Activated T-helper 2 cell treated with anti-CD3 and anti-CD28 coated beads, Interferon-gamma antibody, Interleukin-2, Interleukin-4, amounts not matched to agents 10 μg/mL and 5 μg/mL and 100 μg/mL, durations not matched to agents 14 hours and 24 hours and 36 hours (primary cell): ENCODE measurements at places on chromosomes 11 and 22.

DNA sequence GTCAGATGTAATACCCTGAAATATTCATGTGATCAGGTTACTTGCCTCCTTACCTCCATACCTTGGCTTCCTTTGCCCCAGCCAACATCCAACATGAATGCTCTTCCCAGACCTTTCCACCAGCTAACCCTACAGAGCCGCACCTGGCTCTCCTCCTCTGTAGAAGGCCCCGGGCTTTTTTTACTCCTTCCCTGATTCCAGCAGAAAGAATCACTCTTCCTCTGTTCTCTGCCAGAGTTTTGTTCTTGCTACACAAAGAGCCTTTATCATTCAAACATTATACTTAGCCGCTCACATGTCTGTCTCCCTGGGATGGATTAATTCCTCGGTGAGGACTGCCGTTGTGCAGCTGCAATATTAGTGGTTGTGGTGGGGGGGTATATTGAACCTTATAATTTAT lies 116.8 kb upstream of the GRAMD1B start:
- H3K27me3 ChIP-seq = peaks cover 9% of the 10 kb centered on the region
- no peaks in the 10 kb centered on the region for H3K36me3 ChIP-seq
- no peak for DNase-seq
- H3K27ac ChIP-seq = no peak overlapping the region
- no peak overlapping the region for H3K4me3 ChIP-seq

GRCh38 chr11:86180423-86180822 lies 64.1 kb upstream of the EED start:
- H3K36me3 ChIP-seq = peaks cover 14% of the 10 kb centered on the region
- H3K4me1 ChIP-seq = peaks cover 31% of the 10 kb centered on the region
- no peaks in the 10 kb centered on the region for H3K27me3 ChIP-seq

DNA sequence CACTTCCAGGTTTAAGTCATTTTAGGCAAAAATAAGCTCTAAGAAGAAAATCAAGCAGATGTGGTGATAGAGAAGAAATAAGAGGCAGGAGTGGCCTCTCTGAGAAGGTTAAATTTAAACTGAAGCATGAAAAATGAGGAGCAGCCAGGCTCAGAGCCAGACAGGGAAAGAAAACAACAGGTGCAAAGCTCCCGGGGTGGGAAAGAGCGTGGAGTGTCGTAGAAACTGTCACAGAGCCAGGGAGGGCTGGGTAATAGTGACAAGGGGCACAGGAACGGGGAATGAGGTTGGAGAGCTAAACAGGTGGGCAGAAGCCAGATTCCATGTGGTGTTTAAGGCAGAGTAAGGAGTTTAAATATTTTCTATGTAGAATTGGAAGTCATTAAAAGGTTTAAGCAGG lies 132.1 kb upstream of the BLID start:
- H3K27ac ChIP-seq = no peak overlapping the region
- no peaks in the 10 kb centered on the region for H3K27me3 ChIP-seq
- no peak overlapping the region for H3K4me3 ChIP-seq

DNA sequence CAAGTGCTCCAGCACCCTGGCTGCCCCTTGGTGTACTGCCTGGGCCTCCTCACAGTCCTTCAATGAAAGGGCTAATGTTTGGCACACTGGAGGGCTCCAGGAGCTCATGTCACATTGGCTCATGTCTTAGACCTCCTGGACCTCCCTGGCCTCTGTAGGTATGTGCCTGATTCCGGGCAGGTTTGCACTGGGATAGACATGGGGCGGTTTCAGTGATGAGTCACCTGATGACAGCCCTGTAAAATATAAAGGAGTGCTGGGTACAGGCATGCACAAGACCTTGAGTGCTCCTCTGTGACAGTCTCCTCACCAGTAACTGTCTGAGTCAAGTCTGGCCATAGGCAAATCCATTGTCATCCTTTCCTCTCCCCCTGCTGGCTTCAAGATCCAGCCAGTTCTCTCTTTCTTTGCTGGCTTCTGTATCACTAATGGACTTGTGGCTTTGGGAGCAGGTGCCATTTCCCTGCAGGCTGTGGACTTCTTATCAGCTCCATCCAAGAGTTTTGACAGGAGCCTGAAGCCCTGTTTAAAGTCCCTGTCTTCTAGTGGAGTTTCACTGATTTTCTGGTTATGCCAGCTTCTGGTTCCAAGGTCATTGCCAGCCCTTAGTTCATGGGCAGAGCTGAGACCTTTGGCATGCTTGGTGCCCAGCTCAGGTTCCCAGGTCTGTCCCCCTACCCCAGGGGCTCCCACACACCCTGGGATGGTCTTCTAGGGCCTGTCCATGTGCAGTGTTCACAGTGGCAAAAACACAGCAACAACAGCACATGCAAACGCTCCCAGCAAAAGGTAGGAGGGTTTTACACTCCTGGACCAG lies 22.7 kb upstream of the P2RY2 start:
- no peak for DNase-seq
- no peaks in the 10 kb centered on the region for H3K36me3 ChIP-seq
- peaks cover 13% of the 10 kb centered on the region for H3K27me3 ChIP-seq
- H3K4me3 ChIP-seq = no peak overlapping the region
- H3K4me1 ChIP-seq = no peaks in the 10 kb centered on the region

DNA sequence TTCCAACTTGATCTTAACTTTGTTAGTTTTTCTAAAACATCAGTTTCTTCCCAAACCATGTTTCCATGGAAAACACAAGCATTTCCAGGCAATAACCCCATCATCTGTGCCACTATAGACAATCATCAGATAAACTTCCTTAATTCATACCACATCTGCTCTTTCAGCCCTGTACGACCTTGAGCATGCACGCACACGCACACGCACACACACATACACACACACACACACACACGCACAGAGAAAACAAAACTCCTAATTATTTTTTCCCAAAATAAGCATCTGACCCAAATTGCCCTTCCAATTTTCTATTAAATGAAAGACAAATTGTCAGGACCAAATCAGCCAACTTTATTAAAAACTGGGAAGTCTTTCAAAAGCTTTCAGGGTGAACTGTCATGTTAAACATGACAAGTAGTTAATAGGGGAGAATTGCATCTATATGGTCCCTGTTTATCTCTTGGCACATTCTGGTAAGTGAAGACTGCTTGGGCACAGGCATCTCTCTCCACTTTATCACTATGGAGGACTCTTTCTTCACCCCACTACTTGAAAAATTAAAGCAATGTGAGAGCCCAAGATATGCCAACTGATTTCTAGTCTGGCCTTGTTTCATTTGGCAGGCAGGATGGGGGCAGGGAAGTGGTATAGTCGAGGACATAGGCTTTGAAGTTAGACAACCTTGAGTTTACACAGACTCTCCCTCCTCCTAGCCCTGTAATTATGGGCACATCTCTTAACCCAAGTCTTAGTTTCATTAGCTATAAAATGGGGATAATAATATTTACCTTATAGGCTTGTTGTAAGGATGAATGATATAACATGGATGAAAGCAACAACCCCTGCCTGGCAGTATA lies 15.1 kb downstream of the ADM start:
- no peak overlapping the region for H3K27ac ChIP-seq
- no peak overlapping the region for H3K4me3 ChIP-seq
- peaks cover 29% of the 10 kb centered on the region for H3K4me1 ChIP-seq
- no peak for DNase-seq
- H3K36me3 ChIP-seq = no peaks in the 10 kb centered on the region

- H3K4me1 ChIP-seq = no peaks in the 10 kb centered on the region
- H3K27me3 ChIP-seq = no peaks in the 10 kb centered on the region
- no peak overlapping the region for H3K4me3 ChIP-seq
- H3K36me3 ChIP-seq = no peaks in the 10 kb centered on the region
- H3K27ac ChIP-seq = no peak overlapping the region
- no peak for DNase-seq
Measured at GRCh38 chr11:89184021-89184420, 6.3 kb downstream of the TYR start.
